ENCODE measurements at places on chromosomes 5 and 9.

- no peak for DNase-seq
Observed at GRCh38 chr9:20562051-20562450, 60.2 kb downstream of the MLLT3 start.

DNA sequence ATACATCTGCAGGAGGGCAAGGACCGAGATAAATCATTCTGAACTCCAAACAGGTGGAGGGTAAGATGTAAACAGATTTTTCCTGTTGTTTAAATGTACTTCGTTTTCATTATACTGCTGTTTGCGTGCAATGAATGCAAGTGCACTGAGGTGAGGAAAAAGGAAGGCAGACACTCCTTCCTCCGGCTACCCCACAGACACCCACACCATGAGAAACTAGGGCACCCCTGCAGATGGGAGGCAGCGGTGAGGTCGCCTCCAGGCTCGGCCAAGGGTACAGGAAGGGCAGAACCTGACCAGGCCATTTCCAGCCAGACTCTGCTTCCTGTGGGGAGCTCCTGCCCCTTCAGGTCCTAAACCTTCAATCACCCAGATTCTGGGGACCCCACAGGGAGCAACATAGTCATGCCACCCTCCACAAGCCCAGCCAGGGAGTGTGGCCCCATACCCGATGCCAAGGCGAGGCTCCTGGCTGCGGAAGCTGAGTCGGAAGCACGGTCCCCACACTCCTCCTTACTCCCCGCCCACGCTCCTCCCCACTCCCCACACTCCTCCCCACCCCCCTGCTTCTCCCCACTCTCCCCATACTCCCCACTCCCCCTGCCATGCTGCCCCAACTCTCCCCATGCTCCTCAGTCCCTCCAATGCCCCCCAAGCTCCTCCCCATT lies 37.1 kb downstream of the VAV2 start:
- no peak for DNase-seq

DNA sequence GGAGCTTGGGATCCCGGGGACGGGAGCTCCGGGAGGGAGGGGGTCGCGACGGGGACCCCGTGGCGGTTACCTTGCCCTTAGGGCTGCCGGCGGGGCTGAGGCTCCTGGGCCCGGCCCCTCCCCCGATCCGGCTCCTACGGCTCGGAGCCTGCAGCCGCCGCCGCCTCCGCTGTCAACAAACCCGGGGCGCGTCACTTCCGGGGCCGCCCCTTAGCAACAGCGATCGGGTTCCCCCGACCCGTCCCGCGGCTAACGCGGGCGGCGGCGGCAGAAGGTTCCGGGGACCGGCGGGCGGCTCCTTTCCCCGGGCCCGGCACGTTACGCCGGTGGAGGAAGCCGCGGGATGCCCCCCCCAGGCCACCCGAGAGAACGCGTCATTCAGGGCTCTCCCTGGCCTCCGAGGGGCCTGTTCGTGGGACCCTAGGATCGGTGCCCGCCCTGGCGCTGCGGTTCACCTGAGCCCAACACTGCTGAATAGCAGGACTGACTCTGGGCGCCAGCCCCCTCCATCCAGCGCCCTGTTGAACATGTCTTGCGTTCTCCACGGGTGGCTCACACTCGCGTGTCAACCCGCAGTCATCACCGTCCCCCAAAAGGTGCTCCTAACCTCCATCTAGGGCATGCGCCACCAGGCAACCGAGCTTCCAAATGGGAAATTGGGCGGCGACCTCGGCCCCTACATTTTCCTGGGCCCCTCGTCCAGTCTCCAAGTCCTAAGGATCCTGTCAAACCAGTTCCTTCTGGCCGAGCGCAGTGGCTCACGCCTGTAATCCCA lies at the start of gene ZER1:
TSS of gene ZER1 (minus strand) at position 183 of the 775 bp plus-strand sequence. CDS start 16,362 bp downstream, outside the sequence.
- peak; percentile 39 for DNase-seq

GRCh38 chr5:151784141-151784540 lies 12.4 kb downstream of the G3BP1 start:
- no peak for DNase-seq

GRCh38 chr5:141692533-141692888 lies 10.5 kb upstream of the ARAP3 start:
- DNase-seq: no peak

GRCh38 chr5:137393196-137393993 lies 105.7 kb downstream of the SPOCK1 start:
- no peak for DNase-seq

Data from GM12864 (cell line).